Hindlimb muscle (tissue), 1 donor: ENCODE measurements at places on chromosomes 13 and 19.

- DNase-seq, result no peak
These were observed 77.2 kb downstream of the KLF12 start for GRCh38 chr13:74056801-74057542.

- no peak for DNase-seq
These were observed 28.6 kb upstream of the VSTM2B start for GRCh38 chr19:29497241-29497640.

DNA sequence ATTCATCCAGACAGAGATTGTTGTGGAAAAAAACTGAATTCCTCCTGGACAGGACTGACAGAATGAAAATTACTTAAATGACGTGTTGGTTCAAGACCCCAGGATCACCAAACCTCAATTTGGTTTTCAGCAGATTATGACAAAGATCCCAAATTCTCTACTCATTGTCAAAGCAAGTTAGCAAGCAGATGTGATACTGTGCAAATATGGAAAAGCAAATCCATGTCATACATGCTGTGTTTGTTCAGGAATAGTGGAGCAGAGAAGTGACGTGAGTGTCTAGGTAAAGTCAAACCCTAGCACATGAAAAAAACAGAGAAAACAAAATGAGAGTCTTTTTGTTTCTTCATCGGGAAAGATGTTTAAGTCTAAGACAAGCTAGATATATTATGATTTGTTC lies 169.2 kb upstream of the NBEA start:
- no peak for DNase-seq

- peak; percentile 78 for DNase-seq
These were observed 27.2 kb downstream of the PBX4 start for GRCh38 chr19:19591133-19591825.

- DNase-seq, result no peak
These were observed 16.8 kb downstream of the FLT1 start for GRCh38 chr13:28478127-28478526.

GRCh38 chr13:51326777-51327176 lies 12.7 kb upstream of the SERPINE3 start:
- DNase-seq, result no peak

DNA sequence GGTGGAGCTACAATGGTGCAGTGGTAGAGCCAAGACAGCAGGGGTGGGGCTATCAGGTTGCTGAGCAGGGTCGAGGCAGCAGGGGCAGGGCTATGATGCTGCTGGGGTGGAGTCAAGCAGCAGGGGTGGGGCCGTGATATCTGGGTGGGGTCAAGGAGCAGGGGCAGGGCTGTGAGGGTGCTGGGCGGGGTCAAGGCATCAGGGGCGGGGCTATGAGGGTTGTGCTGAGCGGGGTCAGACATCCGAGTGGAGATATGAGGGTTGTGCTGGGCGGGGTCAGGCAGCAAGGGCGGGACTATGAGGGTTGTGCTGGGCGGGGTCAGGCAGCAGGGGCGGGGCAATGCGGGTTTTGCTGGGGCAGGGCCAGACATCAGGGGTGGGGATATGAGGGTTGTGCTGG lies 14.7 kb downstream of the HCN2 start:
- no peak for DNase-seq
